ENCODE measurements at places on chromosomes 2 and 18. TPM values are rescaled to one million over a fixed set of nuclear protein-coding genes. Genes with fewer than 3 reads are reported as not detected.

Gene M1AP
- total RNA-seq: not detected

Gene NR4A2
- 27.8 TPM for total RNA-seq

Gene KCNG2
- total RNA-seq: not detected

Gene CYRIA
- total RNA-seq: 0.51 TPM

Gene RNF125
- 16.0 TPM for total RNA-seq

Gene LOXL3
- 0.49 TPM for total RNA-seq

Gene GPBAR1
- total RNA-seq: 0.66 TPM

Gene PRSS56
- not detected for total RNA-seq

Gene KHK
- total RNA-seq: 10.7 TPM

Gene CFAP65
- not detected for total RNA-seq

Gene CENPA
- total RNA-seq: 0.82 TPM

Gene ATG16L1
- total RNA-seq: 36.9 TPM

All from activated T-cell treated with anti-CD3 and anti-CD28 coated beads, Interleukin-2, amount 50 U/mL, for 4 hours (primary cell).